Effector CD8-positive, alpha-beta T cell (primary cell): ENCODE measurements at places on chromosomes 1 and 21.

DNA sequence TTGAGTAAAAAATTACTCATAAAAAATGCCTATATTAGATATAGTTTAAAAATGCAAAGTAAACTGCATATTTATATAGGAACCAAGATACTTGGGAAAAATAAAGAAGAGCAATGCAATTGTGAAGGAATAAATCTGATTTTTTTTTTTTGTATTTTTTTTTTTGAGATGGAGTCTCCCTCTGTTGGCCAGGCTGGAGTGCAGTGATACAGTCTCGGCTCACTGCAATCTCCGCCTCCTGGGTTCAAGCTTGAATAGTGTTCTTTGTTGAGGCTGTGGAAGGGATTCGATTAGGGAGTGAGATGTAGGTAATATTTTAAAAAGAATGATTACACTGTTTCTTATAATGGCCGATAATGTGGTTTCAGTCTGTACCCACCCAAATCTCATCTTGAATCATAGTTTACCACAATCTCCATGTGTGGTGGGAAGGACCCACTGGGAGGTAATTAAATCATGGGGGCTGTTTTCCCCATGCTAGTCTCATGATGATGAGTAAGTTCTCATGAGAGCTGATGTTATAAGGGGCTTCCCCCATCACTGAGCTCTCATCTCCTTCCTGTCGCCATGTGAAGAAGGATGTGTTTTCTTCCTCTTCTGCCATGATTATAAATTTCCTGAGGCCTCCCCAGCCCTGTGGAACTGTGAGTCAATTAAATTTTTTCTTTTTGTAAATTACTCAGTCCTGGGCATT is 1765.9 kb downstream of the PLA2G4A start:
- DNase-seq = no peak

- no peak for DNase-seq
Observed at GRCh38 chr1:198367296-198367695, 173.2 kb downstream of the ATP6V1G3 start.

DNA sequence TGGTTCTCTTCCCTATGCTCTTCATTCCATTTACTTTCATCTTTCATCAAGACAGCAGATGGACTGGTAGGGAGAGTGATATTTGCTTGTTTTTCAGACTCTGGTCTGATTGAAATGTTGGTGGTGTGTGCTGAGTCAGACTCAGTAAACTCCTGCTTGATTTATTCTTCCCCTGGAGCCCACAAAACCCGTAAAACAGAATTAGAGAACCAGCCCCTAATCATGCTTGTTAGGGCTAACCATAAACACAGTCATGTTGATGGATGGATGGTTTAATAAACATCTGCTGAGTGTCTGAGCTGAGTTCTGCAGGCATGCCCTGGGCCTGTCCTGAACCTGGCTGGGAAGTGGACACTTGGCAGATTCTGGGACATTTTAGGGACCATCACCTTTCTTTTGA is 24.8 kb downstream of the NOS1AP start:
- no peak for DNase-seq

- DNase-seq = no peak
Observed at GRCh38 chr1:24764848-24765247, 19.6 kb downstream of the CLIC4 start.

- DNase-seq = no peak
Observed at GRCh38 chr1:18632218-18632588, 1.6 kb downstream of the PAX7 start.

- no peak for DNase-seq
Observed at GRCh38 chr21:46213620-46214286, 14.8 kb downstream of the LSS start.

GRCh38 chr1:109912873-109913272 is 2.2 kb downstream of the CSF1 start:
- DNase-seq = no peak

DNA sequence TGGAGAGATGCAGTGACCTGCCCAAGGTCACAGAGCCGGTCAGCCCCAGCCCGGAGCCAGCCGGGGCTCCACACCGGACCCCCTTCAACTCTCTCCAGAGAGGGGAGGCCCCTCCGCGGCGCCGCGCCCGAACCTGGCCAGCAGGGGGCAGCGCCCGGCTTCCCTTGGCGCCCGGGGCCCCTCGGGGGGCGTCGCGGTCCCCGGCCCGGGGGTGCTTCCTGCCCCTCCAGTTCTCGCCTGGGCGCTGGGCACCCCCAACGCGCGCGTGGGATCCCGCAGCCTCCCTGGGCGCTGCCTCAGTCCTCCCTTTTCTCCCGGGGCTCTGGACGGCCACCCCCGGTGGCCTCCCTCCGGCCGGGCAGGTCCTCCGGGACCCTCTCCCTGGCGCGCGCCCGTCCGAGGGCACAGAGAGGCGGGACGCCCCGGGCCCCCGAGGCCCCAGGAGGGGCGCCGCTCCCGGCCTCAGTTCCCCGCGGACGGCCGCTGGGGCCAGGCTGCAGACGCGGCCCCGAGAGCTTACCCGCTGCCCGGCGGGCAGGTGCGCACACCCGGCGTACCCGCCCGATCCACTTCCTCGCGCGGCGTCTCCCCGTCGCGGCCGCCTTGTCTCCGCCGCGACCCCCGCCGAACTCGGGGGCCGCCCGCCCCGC is 406 bp downstream of the HTR1D start:
- DNase-seq = peak; percentile 14
